ENCODE measurements at places on chromosomes 2 and 18.

DNA sequence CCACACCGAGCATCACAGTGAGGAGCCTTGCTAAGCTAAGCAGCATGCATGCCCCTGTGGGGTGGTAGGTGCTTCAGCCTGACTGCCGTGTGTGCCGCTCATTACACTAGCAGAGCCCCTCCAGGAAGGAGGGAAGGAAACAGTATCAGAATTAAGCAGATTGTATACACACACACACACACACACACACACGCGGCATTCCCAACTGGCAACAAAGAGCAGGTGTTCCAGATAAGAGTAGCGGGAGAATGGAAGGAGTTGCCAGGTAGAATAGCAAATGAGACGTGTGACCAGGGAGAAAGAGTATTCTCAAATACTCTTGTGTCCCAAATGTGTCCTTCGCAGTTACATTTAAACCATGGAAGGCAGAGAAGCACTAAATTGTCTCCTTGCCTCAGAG lies 47.6 kb upstream of the TTC39C start:
- no peak for DNase-seq

- DNase-seq: no peak
Observed at GRCh38 chr18:9522952-9523351, 47.6 kb downstream of the RALBP1 start.

GRCh38 chr2:25814681-25815080 lies 63.6 kb downstream of the ASXL2 start:
- no peak for DNase-seq

GRCh38 chr2:200812122-200813022 lies 662 bp downstream of the BZW1 start:
- no peak for DNase-seq

DNA sequence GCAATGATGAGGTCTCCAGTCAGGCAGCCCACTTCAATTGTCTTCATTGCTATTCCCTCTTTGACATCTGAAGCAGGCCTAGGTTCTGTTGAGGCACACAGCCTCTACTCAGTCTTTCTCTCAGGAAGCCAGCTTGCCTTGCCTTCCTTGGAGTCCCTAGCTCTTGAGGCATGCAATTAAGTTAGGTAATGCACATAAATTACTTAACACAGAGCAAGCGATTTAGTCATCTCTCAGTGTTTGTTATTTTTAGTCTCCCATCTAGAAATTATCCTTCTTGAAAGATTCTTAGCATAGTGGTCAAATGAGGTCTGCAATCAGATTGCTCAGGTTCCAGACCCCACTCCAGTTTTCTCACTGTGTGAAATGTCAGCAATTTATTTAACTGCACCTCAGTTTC lies 32.0 kb downstream of the SULT1C4 start:
- DNase-seq: no peak

DNA sequence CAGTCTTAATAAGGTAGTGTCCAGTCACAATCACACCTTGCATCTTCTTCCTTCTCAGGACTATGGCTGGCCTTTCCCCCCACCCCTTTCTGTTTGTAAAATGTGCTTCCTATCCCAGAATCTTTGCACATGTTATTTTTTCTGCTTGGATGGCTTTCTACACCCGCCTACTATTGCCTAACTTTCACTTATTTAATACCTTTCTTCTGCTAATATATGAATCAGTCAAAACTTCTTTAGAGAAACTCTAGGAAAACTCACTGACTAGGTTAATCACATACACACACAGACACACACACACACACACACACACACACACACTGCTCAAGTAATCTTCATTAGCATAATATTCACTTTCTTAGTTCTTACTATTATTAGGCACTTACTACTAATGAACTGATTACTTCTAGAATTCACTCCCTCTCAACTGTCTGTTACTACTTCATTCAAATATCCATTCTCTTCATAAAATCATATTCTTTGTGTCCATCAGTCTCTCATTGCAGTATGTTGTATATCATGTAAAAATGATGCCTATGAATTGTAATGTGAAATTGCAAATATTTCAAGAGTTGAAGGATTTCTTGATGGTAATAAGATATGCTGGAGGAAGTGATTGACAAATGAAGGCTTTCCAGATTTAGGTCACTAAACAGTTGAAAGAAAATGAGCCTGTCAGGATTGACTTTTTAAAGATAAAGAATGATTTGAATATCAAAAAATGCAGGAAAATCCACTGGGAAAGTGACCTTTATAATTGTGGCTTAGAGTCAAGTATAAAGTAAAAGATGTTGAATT lies 51.2 kb downstream of the CLIP4 start:
- DNase-seq: no peak

- no peak for DNase-seq
Observed at GRCh38 chr2:62817995-62818713, 112.6 kb downstream of the EHBP1 start.

GRCh38 chr2:200317975-200318374 lies 11.5 kb downstream of the SPATS2L start:
- no peak for DNase-seq

All from HS-5 (cell line).